ENCODE measurements at places on chromosomes 16 and 17.
A peak's percentile ranks its signal among the peaks of the same experiment; 100 is the strongest.

GRCh38 chr17:68963958-68964357 is 8.8 kb upstream of the ABCA8 start:
- no peak for DNase-seq

DNA sequence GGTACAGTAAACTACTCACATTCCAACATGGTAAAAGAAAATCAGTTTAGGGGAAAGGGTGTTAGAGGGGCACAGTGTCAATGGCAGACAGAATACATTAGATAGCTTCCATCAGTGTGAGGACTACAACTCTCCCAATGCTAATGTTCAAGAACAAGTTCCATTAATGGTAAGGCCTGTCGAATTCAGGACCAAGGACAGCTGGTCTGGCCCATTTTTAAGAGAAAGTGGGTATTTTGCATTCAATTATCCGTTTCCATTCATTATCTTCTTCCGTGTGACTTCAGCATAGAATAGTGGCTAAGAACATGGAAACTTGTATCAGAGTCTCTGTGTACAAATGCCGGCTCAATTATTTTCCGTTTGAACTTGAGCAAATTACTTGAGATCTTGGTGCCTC is 98.4 kb downstream of the XYLT1 start:
- no peak for DNase-seq

GRCh38 chr17:63395075-63395805 is 50.9 kb downstream of the CYB561 start:
- DNase-seq, result no peak

- no peak for DNase-seq
Measured at GRCh38 chr17:58271216-58271931, 9.4 kb downstream of the MPO start.

DNA sequence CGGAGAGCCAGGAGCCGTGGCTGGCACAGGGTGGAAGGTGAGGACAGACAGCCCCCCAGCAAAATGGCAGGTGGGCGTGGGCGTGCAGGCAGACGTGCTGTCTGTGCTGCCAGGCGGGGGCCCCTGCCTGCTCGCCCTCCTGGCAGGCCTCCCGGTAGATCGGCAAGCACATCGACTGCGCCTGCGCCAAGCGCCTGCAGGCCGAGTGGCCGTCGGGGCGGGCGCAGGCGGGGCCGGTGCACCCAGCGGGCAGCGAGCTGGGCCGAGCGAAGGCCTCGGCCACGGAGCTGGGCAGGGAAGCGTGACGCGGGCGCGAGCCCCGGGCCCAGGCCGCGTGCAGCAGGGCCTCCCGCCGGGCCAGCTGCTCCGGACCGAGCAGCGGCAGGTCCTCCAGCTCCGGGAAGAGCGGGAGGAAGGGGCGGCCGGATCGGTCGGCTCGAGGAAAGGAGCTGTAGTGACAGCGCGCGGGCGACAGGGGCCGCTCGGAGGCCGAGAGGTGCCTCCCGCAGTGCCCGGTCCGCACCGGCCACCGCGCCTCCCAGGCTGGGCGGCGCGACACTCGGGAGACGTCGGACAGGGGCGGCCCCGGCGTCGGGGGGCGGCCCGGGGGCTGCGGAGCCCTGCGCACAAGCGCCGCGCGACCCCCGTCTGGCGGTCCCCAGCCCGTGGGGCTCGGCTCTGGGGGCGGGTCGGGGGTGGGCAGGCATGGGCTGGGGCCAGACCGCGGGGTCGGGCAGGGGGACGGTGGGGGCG is 16.9 kb downstream of the GRIN2C start:
- peak; percentile 71 for DNase-seq

GRCh38 chr16:83137894-83138293 is 511.1 kb downstream of the CDH13 start:
- no peak for DNase-seq

DNA sequence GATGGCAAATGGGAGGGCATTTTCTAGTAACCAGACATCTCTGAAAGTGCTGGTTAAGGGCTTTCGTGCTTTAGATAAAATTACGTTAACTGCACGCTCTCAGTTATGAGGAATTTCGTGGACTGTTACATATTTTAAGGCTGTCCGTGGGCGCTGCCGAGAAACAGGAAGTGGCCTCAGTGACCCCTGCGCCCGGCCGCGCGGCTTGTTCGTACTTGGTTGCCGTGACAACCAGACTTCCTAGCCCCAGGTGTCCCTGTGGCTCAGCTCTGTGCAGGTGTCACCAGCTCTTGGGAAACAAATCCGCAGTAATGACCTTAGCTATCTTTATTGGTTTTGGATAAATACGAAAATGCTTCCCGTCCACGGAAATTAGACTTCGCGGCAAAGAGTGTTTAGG is 52.7 kb downstream of the LMF1 start:
- DNase-seq, result no peak

DNA sequence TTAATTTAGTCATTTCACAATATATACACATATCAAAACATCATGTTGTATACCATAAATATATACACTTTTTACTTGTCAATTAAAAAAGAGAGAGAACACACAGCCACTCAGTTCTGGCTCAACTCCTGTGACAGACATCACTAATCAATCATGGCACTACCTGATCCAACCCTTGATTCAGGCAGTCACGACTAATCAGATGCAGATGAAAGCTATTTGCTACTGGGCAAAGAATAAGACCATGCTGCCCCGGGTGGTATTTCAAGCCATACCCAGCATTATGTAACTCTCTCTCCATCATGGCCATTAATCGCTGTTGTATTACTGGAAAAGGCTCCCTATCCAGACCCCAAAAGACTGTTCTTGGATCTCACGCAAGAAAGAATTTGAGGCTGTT is 345.7 kb downstream of the HAPSTR1 start:
- DNase-seq, result no peak

DNA sequence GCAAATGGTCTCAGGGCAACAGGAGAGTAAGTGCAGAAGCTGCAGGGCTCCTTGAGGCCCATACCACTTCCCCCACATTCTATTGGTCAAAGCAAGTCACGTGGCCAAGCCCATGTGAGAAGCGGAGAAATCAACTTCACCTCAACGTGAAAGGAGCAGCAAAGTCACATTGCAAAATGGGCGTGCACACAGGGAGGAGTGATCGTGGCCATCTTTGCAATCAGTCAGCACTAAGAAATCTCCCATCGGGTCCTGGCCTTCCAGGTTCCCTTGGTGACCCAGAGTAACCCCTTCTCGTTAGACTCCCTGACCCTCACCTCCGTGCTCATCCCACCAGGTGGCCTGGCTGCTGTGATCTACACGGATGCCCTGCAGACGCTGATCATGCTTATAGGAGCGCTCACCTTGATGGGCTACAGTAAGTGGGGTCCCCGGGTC is 38.0 kb downstream of the SLC5A11 start:
- no peak for DNase-seq

DNA sequence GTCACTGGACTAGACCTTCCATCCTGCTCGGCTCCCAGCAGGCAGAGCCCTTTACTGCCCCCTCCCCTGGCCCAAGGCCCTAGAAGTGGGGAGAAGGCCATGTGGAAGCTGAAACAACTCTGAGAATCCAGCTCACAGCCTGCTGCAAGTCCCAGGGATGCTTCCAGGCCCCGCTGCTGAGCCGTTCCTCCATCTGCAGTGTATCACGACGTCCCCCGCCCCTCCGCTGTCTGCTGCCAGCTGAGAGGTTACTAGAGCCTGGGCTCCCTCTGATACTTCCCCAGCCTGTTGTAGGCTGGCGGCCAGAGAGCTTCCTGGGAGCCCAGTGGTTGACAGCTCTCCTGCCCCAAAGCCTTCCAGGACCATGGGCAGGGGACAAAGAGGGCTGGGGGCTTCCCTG is 118.2 kb downstream of the MGAT5B start:
- DNase-seq, result no peak

DNA sequence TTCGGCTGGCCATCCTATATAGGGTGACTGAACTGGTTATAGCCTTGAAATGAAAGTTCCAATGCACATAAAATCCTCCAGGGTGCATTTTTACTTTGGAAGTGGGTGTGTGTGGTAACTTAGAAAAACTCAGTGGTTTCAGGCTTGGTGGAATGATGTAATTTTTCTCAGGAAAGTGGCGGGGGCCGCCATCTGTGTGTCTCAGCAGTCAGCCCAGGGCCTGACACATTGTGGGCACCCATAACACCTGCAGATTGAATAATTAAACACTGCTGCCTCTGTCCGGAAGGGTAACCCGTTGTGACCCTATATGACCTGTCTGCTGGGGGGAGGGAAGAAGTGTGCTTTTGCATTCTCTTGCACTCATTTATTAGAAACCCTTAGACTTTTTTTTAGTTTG is 2.2 kb upstream of the PDP2 start:
- no peak for DNase-seq

DNA sequence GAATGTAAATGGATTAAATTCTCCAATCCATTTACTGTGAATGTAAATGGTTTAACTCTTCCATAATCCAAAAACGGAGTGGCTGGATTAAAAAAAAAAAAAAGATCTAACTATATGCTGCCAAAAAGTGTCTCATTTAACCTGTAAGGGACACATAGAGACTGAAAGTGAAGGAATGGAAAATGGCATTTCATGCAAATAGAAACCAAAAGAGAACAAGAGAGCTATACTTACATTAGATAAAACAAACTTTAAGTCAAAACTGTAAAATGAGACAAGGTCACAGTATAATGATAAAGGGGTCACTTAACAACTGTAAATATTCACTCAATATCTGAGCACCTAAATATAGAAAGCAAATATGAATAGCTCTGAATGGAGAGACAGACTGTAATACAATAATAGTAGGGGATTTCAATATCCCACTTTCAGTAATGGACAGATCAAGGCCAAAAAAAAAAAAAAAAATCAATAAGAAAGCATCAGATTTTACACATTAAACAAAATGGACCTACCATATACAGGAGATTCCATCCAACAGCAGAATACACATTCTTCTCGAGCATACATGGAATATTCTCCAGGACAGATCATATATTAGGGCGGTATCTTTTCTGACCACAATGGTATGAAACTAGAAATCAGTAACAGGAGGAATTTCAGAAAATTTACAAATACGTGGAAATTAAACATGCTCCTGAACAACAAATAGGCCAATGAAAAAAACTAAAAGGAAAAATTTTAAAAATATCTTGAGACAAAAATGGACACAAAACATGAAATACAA is 36.4 kb downstream of the CDR2 start:
- DNase-seq, result no peak

DNA sequence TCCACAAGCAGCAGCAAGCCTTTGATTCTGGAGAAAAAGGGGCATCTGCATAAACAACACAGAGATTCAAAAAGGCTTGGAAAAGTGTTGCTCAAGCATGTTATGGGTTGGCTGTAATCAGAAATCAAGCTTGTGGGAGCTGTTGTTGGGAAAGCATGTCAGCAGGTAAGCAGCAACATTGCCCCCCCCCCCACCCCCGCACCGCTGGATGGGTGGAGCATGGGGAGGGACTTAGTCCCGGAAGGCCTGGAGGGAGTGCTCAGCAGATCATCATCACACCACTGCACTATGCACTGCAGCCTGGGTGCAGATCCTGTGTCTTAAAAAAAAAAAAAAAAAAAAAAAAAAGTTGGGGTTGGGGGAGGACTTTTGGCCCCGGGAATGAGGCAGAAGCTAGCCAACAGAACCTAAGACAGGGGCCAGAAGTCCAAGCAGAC is 16.8 kb upstream of the AKAP1 start:
- no peak for DNase-seq

GRCh38 chr17:4600563-4600962 is 16.2 kb downstream of the SMTNL2 start:
- peak; percentile 58 for DNase-seq

DNA sequence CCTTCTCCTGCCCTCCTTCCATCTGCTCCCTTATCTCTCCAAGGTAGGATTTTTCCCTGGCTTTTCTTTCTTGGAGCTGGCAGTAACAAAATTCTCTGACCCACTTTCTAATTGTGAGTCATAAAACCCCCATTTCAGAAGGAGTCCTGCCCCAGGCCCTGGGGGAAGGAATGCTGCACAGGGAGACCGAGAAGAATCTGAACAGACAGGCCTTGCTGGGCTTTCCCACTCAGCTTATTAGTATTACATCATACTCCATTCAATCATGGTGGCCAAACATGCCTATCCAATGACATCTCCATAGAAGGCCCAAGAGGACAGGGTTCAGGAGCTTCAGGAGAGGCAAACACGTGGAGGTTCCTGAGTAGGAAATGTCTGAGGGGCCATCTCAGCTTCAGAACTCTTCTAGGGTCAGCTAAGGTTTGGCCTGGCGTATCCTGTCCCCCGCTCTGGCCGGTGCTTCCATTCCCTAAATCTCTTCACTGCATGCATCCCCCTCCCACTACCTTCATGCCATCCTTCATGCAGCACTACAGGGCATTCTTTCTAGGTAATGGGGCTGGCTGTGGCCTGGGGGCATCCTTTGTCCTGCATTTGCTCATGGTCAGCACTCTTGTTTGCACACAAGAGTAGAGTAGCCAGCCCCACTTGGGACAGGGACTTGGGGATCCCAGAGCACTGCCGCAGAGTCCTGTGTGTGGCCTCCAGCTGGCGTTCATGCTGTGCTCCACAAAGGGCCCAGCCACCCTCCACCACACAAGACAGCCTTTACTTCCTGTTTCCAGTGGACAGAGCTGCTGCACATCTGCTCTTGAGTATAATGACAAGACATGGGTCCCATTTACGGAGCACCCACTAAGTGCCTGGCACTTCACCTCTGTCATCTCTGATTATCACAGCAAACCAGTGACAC is 8.2 kb downstream of the SLC6A2 start:
- no peak for DNase-seq

DNA sequence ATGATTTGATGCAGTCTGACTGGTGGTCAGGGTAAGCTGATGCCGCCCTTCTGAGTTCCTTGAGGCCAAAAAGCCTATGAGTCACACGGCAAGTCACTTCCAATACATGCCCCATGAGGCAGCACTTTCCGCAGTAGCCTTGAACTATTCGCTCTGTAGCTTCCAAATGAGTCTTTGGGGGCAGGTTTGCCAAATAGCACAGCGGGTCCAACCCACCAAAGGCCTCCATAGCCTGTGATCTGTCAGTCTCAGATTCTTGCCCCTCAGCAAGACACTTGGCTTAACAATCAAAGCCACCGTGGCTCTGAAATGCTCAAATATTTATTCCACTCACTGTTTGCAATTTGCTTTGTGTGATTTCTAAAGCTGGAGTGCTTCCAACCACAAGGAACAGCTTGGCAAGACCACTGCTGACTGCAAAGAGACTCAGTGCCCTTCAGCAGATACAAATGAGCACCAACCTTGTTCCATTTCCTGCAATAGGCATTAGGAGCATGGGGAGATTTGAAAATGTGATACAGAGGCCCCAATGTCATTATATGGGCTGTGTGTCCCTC is 45.4 kb downstream of the CLEC19A start:
- DNase-seq, result no peak

- no peak for DNase-seq
Measured at GRCh38 chr17:50836826-50837225, 1.4 kb downstream of the WFIKKN2 start.

GRCh38 chr17:58184308-58184985 is 8.1 kb upstream of the EPX start:
- no peak for DNase-seq

DNA sequence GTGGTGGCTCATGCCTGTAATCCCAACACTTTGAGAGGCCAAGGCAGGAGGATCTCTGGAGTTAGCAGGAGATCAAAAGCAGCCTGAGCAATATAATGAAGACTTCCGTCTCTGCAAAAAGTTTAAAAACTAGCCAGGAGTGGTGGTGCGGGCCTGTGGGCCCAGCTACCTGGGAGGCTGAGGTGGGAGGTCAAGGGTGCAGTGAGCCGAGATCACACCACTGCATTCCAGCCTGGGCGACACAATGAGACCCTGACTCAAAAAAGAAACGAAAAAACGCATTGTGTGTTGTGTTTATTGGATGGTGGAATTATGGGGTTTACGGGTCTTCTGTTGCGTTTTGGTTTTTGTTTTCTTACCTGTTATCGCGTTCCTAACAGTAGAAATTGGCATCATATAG is 863 bp upstream of the DDX19A start:
- DNase-seq, result no peak
